ENCODE measurements at places on chromosomes 4 and X.

- no peak for DNase-seq
These were observed 91.0 kb upstream of the MAPK10 start for GRCh38 chr4:86450861-86451260.

- no peak for DNase-seq
These were observed 23.6 kb upstream of the MFAP3L start for GRCh38 chr4:170049766-170050165.

- DNase-seq = no peak
These were observed 130.7 kb downstream of the ADAM29 start for GRCh38 chr4:175048906-175049305.

- DNase-seq = no peak
These were observed 3.4 kb downstream of the AIFM1 start for GRCh38 chrX:130162094-130162735.

DNA sequence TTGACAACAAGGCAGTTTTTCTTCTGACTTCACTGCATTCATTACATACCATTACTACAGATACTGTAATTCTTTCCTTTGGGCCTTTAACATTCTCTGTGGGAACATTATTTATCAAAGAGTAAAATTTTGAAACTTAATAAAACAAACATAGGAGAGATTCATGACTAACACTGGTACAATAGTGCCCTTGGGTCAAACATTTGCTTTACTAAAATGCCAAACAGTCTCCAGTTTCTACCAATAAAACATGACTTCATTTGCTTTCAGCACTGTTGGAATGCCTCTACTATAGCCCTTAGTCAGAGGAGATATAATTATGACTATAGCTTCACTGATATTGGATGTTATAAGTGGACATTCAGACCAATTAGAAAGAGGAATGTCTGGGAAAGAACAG lies 481.5 kb downstream of the PACRGL start:
- no peak for DNase-seq

All from activated T-cell treated with anti-CD3 and anti-CD28 coated beads for 4 hours (primary cell).